ENCODE measurements at places on chromosomes 2 and 18.

GRCh38 chr18:69674966-69675365 lies 272.7 kb downstream of the CD226 start:
- DNase-seq: no peak

GRCh38 chr2:212052412-212053159 lies 486.0 kb downstream of the ERBB4 start:
- DNase-seq: no peak

GRCh38 chr2:230068651-230069055 lies at the start of gene SLC16A14:
Gene SLC16A14 (minus strand): TSS chr2:230068924. CDS start chr2:230059352, 9,572 bp downstream.
- DNase-seq: no peak

- DNase-seq: no peak
Measured at GRCh38 chr2:68837861-68838341, 33.3 kb downstream of the BMP10 start.

GRCh38 chr2:17800219-17800618 lies 16.0 kb upstream of the MSGN1 start:
- DNase-seq: no peak

GRCh38 chr2:46329803-46330775 lies 32.9 kb downstream of the EPAS1 start:
- no peak for DNase-seq

- DNase-seq: no peak
Measured at GRCh38 chr2:112033600-112033999, 21.5 kb upstream of the TMEM87B start.

DNA sequence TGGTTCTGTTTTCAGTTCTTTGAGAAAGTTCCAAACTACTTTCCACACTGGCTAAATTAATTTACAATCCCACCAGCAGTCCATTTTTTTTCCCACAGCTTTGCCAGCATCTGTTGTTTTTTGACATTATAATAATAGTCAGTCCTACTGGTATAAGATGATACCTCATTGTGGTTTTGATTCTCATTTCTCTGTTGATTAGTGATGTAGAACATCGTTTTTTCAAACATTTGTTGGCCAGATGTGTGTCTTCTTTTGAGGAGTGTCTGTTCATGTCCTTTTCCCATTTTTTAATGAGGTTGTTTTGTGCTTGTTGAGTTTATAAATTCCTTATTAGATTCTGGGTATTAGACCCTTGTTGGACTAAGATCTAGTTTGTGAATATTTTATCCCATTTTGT lies 376.8 kb upstream of the NT5C1B start:
- no peak for DNase-seq

DNA sequence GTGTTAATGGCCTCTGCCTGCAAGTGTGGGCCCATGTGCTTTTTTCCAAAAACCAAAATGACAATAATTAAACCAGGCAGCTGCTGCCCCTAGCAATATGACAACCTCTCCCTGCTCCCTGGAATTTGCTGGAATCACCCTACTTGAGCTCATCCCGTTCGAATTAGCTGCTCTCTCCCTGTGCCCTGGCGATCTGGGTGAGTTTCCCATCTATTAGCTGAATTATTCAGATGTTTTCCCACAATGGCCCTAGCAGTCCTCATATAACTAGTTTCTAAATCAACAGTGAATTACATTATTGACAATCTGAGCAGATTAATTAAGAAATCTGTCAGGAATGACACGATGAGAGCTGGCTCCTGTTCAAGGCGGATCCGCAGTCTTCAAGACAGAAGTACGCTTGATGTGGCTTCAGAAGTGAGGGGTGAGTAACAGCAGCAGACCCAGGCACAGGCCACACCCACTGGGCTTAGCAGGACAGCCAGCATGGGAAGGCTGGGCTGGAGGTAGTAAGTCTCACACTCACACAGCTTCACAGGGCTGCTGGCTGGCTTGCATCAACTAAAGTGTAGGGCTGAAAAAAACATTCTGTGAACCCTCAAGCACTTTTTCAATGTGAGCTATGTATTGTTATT lies 366.2 kb upstream of the ID2 start:
- no peak for DNase-seq

DNA sequence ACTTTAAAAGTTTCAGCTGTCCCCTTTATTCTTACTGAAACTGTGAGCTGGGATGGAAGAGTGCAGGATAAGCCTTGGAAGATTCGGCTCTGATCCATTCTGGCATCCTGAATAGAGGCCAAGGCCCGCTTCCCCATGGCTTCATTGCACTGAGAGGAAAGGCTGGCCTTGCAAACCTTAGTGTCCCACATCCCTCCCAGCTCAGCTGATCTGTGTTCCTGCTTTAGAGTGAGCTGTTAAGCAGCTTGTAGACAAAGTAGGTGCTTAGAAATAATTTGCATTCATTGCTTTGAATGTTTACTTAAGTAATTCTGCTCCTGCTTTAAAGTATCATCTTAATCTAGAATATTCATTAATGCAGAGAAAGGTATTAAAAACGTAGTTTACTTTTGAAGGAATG lies 169.6 kb upstream of the BOD1L2 start:
- no peak for DNase-seq

DNA sequence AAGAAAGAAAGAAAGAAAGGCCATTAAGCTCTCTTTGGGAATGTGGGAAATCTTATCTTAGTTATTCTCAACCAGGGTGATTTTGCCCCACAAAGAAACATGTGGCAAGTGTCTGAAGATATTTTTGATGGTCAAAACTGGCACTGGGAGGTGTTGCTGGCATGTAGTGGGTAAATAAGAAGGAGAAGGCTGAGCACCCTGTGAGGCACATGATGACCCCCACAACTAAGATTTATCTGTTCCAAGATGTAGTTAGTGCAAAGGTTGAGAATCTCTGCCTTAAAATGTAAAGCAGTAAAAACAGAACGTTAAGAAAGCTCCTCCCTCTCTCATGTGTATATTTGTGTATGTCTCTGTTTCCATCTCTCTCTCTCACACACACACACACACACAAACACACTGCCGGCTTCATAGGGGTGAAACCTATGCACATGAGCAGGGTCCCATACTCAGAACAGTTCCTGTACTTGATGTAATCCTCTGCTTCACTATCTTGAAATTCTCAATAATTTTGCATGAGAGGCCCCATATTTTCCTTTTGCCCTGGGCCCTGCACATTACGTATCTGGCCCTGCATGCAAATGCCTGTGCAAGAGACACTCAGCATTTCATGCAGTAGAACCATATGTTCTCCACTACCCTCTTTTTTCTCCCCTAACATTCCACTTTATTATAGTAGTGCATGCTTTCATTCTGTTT lies 94.3 kb downstream of the MREG start:
- no peak for DNase-seq

DNA sequence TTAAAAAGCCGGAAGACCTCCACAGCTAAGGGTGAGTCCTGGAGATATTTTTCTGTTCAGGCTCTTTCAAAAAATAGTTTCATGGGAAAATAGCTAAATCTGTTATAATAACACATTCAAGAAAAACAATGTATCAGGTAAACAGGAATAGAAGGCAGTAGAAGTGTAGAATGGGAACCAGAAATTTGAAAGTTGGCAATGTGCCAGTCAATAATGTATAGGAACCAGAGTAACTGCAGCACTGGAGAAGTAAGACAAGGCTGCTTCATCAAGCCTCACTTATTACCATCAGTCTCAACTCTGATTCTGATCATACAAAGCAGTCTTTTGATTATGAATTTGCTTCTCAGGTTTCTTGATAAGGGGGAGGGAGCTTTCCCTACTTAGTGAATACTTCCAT lies 81.4 kb upstream of the VRK2 start:
- DNase-seq: no peak

- no peak for DNase-seq
Measured at GRCh38 chr2:72015266-72015665, 132.4 kb downstream of the CYP26B1 start.

DNA sequence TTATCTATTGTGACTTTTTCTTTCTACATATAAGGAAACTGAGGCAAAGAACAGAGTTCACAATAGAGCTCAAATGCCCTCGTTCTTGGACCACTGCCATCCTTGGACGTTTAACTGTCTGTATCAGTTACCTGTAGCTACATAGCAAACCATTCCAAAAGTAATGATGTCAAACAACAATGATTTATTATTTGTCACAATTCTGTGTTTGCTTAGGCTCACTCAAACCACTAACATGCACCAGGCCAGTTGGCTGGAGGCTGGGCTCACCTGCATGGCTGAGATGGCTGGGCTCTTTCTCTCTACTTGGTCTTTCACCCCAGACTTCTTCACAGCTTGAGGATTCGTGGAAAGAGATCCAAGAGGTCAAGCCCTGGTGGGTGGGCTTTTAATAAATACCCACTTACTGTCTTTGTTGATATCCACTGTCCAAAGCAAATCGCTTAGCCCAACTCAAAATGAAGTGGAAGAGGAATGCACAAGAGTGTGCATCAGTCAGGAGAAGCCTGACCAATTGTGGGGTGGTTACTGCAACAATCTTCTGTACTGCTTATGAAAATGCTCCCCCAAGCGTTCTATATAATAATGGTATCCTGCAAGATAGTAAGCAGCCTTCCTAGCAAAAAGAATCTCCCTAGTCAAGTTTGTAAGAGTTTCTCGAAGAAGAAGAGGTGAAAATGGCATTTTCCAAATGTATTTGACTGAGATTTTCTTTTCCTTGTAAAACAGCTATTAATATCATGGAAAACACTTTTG lies 163.5 kb upstream of the NT5C1B start:
- DNase-seq: no peak

DNA sequence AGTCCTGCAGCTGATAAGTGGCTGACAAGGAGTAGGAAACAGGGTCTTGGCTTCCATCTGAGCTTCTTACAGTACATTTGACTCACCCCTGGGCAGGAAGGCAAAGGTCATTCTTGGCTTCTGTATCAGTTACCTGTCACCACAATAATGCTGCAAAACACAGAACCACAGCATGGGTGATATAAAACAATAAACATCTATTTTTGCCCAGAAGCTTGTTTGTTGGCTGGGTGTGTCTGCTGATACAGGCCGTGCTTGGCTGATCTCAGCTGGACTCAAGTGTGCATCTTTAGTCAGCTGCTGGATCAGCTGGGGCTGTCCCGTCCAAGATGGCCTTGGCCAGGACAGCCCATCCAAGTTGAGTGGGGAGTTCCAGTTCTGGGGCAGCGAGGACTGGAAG lies 34.7 kb downstream of the ONECUT2 start:
- DNase-seq: no peak

- no peak for DNase-seq
Measured at GRCh38 chr2:159133797-159134196, 152.7 kb downstream of the WDSUB1 start.

- no peak for DNase-seq
Measured at GRCh38 chr18:33699372-33699771, 121.4 kb downstream of the ASXL3 start.

DNA sequence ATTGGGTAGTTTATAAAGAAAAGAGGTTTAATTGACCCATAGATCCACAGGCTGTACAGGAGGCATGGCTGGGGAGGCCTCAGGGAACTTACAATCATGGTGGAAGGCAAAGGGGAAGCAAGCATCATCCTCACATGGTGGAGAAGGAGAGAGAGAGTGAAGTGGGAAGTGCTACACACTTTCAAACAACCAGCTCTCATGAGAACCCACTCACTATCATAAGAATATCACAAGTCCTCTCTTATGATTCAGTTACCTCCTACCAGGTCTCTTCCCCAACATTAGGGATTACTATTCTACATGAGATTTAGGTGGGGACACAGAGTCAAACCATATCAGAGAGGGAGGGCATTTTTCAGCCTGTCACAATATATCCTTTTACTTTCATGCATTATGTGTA lies 22.7 kb upstream of the DOCK10 start:
- DNase-seq: no peak

GRCh38 chr2:64924170-64924934 lies 64.8 kb upstream of the SLC1A4 start:
- DNase-seq: no peak

GRCh38 chr2:75952173-75952572 lies 241.5 kb upstream of the GCFC2 start:
- DNase-seq: no peak

DNA sequence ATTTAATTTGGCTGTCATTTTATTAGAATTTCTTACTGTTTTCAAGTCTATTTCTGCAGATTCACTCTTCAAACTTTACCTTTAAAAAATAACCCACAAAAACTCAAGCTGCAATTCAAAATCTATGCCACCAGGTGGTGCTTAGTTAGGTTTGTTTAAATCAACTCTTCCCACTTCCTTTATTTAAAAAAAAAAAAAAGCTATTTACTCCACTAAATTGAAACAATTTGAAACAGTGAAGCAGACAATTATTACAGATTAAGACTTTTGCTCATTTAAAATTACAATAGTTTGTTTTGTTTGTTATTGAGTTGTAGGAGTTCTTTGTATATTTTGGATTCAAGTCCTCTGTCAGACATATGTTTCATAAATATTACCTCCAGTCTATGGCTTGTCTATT lies 300.0 kb downstream of the PDE11A start:
- DNase-seq: no peak

- DNase-seq: no peak
Measured at GRCh38 chr2:120681696-120682288, 53.9 kb upstream of the GLI2 start.

DNA sequence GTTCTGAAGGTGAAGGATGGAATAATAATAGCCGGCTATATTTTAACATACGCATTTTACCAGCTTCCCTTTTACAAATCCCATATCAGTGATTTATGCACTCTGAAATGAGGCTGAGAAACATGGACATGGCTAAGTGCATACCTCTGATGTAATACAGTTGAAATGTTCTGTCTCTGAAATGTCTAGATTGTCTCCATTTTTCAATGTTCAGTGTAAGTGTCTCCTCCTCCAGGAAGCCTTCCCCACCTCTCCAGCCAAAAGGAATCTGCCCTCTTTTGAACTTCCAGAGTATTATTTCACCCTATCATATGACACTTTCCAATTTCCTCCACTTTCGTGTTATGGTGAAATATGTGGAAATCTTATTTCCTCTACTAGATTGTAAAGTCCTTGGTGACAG lies 29.5 kb upstream of the ME2 start:
- no peak for DNase-seq

DNA sequence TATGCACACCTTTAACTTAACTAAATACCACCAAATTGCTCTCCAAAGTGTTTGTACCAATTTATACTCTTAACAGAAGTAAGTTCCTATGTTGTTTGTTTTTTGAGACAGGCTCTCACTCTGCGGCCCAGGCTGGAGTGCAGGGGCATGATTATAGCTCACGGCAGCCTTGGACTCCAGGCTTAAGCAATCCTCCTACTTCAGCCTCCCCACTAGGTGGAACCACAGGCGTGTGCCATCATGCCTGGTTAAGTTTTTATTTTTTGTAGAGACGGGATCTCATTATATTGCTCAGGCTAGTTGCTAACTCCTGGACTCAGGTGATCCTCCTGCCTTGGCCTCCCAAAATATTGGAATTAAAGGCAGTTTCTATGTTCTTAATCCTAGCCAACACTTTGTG lies 13.1 kb upstream of the NAB1 start:
- no peak for DNase-seq

GRCh38 chr2:229340086-229340760 lies 69.1 kb upstream of the PID1 start:
- DNase-seq: no peak

GRCh38 chr2:205937211-205937610 lies 148.8 kb downstream of the INO80D start:
- DNase-seq: no peak

All from effector CD4-positive, alpha-beta T cell (primary cell).